ENCODE measurements at places on chromosomes 2 and 18.

GRCh38 chr2:241514553-241514952, 6.2 kb upstream of the STK25 start:
- no peak for DNase-seq

- no peak for DNase-seq
These were observed 59.8 kb upstream of the SLC8A1 start for GRCh38 chr2:40511661-40512213.

GRCh38 chr2:60962528-60962927, 55.0 kb upstream of the PEX13 start:
- DNase-seq = no peak

- no peak for DNase-seq
These were observed 31.8 kb upstream of the MTX2 start for GRCh38 chr2:176237456-176237855.

- DNase-seq = no peak
These were observed 138.4 kb upstream of the HNRNPA3 start for GRCh38 chr2:177074099-177074710.

DNA sequence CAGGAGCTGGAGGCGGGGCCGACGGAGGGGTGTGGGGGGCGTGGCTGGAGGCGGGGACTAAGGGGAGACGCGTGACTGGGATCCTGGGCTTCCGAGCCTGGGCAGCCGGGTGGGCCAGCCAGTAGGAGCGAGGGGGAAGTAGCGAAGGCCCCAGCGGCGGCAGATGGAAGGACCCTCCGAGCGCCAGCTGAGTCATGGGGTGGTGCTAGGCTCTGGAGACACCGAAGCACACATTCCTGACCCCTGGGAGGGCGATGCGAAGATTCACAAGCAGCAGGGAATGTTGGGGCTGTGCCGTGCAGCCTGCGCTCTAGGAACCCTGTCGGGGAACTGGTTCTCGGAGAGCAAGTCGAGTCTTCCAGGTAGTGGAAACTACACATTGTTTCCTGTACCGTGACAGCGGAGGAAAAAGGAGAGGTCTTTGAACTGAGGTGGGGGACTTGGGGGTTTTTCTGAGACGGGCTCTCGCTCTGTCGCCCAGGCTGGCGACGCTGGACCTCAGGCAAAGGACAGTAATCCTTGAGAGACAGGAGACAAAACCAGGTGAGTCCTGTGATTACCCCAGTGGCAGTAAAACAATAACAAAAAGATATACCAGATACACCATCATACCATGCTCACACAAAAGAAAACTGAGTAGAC, 650 bp upstream of the AFG3L2 start:
- DNase-seq = no peak

GRCh38 chr2:124774781-124775180, 749.7 kb downstream of the CNTNAP5 start:
- DNase-seq = no peak

GRCh38 chr2:220893411-220893810, 678.7 kb downstream of the EPHA4 start:
- DNase-seq = no peak
